CD4-positive, alpha-beta T cell treated with Interleukin-17A for 1 hour (primary cell): ENCODE measurements at places on chromosomes 6 and 20.
A peak's percentile ranks its signal among the peaks of the same experiment; 100 is the strongest.

DNA sequence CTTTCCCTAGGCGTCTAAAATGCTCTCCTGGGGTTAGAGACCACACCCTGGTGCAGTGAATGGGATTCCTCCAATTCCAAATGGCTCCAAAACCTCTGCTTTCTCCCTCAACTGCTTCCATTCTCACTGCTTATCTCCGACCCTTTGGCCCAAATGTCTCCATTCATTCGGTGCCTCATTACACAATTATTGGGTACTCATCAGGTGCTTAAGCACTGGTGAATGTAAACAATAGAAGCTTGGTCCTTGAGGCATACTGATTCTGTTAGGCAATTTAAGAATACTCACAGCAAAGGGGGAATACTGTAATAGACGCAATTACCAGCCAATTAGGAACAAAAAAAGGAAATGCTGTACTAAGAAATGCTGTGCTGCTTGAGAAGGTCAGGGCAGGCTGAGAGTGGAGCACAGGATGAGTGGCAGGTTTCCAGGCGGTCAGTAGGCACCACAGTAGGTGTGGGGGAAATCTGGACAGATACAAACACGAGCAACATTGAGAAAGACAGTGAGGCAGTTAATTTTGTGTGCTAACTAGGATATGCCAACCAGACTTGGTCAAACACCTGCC lies 23.0 kb downstream of the GMDS start:
- no peak for DNase-seq

DNA sequence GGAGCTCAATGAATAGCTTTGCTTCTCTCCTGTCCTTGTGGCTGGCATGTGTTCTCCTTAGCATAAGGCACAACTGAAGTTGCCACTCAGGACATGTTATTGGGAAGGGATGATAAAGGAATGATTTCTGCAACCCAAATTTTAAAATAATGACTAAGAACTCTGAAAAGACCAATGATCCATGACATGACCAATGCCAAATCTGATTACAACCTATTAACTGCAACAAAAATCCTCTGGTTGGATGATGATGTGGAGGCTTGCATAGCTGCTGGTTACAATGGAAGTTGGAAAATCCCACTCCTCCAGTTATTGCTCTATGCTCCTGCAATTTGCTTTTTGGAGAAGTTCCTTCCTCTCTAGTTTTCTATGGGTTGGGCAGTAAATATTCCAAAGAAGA lies 63.4 kb upstream of the FBXL4 start:
- no peak for DNase-seq

GRCh38 chr6:88538130-88538706 lies 372.1 kb upstream of the CNR1 start:
- no peak for DNase-seq

GRCh38 chr6:7085911-7086310 lies 21.9 kb upstream of the RREB1 start:
- peak; percentile 12 for DNase-seq

DNA sequence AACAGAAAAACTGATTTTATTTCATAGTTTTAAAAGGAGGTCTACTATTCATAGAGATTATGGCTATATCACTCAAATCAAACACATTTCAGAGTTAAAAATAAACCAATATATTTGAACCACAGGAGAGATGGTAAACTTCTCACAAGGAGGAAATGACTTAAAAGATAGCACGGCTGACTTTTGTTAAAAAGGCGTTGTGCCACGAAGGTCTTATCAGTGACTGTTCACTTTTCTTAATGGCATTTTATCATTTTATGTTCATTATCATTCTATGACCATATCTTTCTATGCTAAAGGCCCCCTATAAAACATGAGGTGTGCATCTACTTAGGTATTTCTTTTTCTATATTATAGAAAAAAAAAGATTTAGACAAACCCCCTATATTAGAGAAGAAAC lies 19.6 kb downstream of the ELOVL4 start:
- no peak for DNase-seq

- peak; percentile 60 for DNase-seq
Measured at GRCh38 chr20:57388953-57389694, 2.1 kb upstream of the RBM38 start.

DNA sequence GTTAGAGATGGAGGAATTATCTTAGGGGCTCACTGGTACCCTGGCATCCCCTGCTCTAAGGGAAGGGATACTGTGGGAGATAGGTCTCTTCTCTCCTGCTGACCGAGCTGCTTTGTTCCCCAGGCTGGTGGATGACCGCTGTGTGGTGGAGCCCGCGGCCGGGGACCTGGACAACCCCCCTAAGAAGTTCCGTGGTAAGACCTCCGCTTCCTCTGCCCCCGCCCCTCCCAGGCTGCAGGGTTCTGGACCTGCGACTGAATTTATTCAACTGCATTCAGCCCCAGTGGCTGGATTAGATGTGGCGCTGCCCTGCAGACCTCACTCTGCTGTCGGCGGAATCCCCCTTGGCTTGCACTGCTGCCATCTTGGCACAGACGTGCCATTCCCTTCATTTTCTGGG lies 19.2 kb downstream of the ITPR3 start:
- DNase-seq: no peak

GRCh38 chr20:24608926-24609667 lies 139.7 kb downstream of the SYNDIG1 start:
- no peak for DNase-seq
